ENCODE measurements at places on chromosomes 1 and 21. TPM values are rescaled to one million over a fixed set of nuclear protein-coding genes. Genes with fewer than 3 reads are reported as not detected.

DNA sequence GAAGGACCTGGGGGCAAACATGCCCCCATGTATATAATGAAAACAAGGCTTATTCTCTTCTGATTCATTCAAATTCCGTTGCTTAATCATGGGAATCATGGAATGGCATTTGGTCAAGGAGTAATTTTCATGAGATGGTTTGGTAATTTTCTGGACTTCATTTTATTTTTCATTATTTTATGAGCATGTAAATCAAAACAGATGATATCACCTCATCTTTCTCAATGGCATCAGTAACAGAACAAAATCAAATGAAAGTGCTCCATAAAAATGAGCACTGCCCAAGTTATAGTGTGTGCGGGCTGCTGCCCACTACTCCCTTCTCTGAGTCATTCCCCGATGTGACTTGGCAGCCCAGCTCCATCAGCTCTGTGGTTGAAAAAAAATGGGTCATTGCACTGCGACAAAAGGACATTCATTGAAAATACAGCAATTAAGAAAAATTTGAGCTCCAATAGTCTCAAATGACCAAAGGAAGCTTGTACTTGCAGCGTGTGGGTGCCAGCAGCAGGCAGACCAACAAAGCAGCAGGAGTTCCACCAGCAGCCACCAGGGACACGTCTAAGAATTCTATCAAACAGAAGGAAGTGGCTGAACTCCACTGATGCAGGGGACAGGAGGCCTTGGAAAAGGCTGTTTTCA, 84.3 kb upstream of the VAV3 start:
- DNase-seq = peak; percentile 15

GRCh38 chr1:148435406-148435805, 47.7 kb downstream of the PPIAL4G start:
- DNase-seq = no peak

GRCh38 chr1:98884864-98885263, 119.8 kb downstream of the PLPPR5 start:
- DNase-seq = no peak

DNA sequence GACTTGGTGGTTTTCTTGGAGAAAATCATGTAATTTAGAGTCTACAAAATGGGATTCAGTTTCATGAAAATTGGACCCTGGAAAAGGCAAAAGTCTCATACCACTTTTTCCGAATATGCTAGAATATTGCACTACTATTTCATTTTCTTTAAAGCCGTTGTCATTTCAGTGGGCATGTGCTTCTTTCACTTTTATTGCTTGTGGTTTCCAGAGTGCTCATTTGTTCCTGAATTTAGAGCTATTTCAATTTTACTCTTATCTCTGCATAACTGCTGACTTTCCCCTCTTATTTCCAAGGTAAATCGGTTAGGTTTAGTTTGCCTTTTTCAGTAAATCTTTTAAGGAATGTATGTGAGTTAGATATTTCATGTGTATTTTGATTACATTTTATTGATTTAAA, 11.6 kb downstream of the HHAT start:
- no peak for DNase-seq

DNA sequence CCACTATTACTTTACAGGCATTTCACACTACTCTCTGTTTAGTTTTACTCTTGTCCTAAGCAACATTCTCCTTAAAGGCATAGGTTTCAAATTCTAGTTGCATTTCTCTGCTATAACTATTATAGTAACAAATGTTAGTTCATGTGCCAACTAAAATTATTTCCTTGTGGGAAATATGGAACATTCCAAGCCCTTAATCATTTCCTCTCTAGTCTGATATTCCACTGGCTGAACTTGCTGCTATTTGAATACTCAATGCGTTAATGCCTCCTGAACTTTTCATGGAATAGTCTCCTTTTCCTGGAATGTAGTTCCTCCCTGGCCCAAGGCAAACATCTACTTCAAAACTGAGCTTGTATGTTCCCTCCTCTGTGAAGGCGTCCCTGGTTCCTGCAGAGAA, 19.3 kb upstream of the TBX19 start:
- no peak for DNase-seq

DNA sequence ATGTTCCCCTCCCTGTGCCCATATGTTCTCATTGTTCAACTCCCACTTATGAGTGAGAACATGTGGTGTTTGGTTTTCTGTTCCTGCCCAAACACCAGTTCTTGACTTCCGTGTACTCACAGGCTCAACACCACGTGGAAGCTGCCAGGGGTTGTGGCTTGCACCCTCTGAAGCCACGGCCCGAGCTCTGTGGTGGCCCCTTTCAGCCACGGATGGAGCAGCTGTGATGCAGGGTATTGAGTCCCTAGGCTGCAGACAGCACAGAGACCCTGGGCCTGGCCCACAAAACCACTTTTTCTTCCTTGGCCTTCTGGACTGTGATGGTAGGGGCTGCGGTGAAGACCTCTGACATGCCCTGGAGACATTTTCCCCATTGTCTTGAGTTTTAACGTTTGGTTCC, 111.6 kb downstream of the SYT14 start:
- no peak for DNase-seq

DNA sequence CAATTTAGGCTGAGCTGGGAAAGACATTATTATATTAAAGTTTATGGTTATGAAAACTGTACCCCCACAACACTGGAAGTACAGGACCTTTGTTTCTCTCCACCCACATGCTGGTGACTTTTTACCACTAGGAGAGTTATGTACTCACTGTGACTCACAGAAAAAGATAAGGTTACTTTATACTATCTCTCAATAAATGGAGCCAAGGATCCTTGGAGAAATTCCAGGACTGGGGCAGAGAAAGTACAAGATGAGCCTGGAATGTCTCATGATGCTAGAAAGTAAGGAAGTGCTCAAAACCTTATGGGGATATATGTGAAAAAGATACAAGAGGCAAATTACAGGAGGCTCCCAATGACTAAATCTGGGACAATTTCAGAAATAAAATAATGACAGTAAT, 63.9 kb upstream of the C1orf105 start:
- no peak for DNase-seq

DNA sequence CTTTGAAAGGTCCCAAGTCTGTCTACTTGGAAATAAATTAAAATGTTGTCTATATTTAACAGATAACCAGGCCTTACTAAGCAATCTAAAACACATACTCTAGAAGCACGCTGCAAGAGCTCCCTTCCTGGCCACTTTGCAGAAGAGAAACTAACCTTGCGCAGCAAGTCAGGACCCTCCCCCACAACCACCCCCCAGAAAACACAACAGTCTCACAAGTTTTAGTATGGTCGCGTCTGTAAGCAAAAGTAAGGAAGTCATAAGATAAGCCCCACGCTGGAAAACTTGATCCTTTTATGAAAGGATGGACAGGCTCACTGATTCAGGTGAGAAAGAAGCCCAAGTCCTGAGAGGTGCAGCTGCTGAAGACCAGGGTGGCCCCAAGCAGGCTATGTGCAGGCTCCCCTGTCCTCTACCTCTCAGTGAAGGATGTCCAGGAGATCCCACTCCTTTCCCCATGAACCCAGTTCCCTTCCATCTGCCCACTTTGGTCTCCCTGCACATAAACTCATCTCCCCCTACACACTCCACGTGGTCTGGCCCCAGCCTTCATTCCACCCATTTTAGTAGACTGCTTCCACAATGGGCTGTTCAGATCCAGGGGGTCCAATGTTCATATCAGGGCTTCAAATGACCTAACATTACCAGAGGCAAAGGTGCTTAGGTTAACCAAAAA, 23.8 kb downstream of the HIVEP3 start:
- DNase-seq = no peak

DNA sequence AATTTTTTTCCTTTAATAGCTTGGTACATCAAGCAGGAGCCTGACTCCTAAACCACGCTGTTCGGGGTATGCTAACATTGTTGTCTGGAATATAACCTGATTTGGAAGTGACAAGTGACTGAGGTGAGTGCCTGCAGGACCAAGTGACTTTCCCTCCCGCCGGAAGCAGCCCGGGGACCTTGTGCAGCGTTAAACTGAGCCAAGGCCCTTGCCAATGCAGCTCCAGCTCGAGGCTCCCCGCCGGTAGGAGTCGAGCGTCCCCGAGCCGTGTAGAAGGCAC, 716 bp upstream of the MTARC1 start:
- DNase-seq = no peak

- no peak for DNase-seq
Observed at GRCh38 chr1:109847251-109847650, 63.4 kb upstream of the CSF1 start.

The CD1B gene
- not detected for total RNA-seq

The KRTAP13-2 gene
- not detected for total RNA-seq

The CNR2 gene
- total RNA-seq = not detected

The HMCN1 gene
- total RNA-seq = 2.6 TPM
